Right ventricle myocardium superior (tissue), 1 donor: ENCODE measurements at places on chromosomes 3 and 15. TPM values are rescaled to one million over a fixed set of nuclear protein-coding genes. Genes with fewer than 3 reads are reported as not detected.

- DNase-seq = no peak
Measured at GRCh38 chr15:87901926-87902690, 354.4 kb downstream of the NTRK3 start.

FAM107A gene
- total RNA-seq = 95.2 TPM

GRCh38 chr3:80097674-80098073, 329.9 kb upstream of the ROBO1 start:
- no peak for DNase-seq

- DNase-seq = no peak
Measured at GRCh38 chr15:52103217-52104207, 9.1 kb downstream of the BCL2L10 start.

IRAK2 gene
- total RNA-seq = 1.7 TPM
